Stimulated activated CD4-positive, alpha-beta T cell treated with anti-CD3 and anti-CD28 coated beads, Interleukin-12 subunit alpha, Interleukin-12 subunit beta, amount 100 ng/mL, for 48 hours (primary cell): ENCODE measurements at places on chromosomes 12 and 14.

DNA sequence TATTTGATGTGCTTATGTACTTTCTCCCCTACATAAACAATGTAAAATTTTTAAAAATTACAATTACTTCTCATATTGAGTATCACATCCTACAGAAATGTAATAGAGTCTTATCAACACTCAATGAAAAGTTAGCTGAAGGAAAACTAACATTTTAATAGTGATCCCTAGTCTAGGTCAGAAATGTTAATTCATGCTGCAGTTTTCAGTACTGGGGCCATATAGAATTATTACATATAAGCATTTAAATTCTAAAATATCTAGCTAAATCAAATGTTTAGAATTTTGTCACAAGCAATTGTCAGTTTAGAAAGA lies 37.8 kb downstream of the SLC6A15 start:
- no peak for DNase-seq

DNA sequence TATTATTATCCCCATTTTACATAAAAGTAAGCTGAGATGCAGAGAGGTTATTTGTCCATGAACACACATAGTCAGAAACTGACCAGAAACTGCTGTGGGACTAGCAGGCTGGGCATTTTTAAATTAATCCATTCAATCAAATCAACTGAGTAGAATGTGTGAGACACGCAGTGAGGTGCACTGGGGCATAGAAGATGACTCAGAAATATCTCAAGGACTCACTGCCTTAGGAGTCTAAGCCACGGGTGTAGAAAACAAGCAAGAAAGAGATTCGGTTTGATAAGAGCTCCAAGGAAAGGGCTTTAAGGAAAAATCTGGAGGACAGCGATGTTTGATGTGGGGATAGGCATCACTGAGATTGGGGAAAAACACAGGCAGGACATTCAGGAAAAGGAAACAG lies 127.8 kb downstream of the ANO2 start:
- DNase-seq = no peak

- DNase-seq = no peak
Measured at GRCh38 chr12:16560273-16560672, 45.7 kb downstream of the LMO3 start.

- no peak for DNase-seq
Measured at GRCh38 chr14:73142216-73142615, 5.9 kb downstream of the PSEN1 start.

GRCh38 chr12:22656376-22656775 lies 31.4 kb downstream of the ETNK1 start:
- no peak for DNase-seq

DNA sequence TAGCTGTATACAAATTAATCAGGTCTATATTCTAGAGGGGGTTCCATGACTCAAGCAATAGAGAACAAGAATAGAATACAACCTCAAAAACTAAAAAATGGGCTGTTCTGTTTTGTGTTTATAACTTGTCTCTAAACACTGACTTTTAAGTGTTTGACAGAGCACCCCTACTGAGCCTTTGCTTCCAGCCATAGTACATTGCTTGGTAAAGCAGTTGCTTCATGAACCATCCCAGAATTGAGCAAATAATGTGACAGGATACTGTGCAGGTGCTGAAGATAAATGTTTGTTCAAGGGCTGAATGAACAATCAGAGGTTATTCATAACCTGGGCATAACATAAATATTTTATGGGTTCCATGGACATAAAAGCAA lies 11.5 kb downstream of the SPTSSA start:
- DNase-seq = no peak

- DNase-seq = no peak
Measured at GRCh38 chr14:73674986-73675385, 30.2 kb downstream of the DNAL1 start.

- no peak for DNase-seq
Measured at GRCh38 chr12:2959505-2960389, 550 bp downstream of the TEAD4 start.

GRCh38 chr12:65620046-65620445 lies 204.2 kb upstream of the HMGA2 start:
- no peak for DNase-seq

DNA sequence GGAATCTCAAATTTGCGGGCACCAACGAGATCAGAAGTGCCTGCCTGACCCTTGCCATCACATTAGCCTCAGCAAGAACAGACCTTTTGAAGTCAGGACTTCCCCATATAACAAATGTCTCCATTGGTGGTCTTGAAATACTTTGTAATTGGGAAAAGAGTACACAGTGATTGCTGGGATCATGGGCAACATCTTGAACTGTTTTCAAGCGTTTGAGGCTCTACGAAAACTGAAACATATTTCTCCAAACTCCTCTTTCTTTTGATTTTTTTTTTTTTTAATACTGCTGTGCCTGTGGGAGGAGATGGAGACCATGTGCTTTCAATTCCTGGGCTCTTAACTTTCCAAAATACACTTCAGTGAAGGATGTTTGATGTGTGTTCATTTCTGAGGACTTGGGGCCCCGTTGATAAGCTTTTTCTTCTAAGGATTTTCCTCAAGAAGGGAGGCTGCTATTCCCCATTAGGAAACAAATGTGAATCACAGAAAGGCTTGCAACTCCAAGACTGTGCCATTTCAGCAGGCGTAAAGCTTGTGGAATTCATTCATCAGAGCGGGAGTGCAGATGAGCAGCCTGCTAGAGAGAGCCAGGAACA lies 94.5 kb downstream of the TMEM132C start:
- no peak for DNase-seq

DNA sequence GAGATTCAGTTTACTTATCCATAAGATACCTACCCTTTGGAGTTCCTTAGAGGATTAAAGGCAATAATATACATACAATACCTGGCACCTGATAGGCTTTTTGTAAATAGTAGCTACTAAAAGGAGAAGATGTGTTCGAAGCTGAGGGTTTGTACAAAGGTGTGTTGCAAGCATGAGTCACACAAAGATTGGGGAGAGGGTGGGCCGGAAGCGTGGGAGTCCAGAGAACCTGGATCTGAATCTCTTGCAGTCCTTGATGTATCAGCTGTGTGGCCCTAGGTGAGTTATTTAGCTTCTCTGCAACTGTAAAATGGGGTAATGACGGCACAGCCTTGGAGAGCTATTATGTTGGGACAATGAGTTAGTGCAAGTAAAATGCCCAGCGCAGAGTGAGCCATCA lies 61.6 kb upstream of the PSMC1 start:
- no peak for DNase-seq

DNA sequence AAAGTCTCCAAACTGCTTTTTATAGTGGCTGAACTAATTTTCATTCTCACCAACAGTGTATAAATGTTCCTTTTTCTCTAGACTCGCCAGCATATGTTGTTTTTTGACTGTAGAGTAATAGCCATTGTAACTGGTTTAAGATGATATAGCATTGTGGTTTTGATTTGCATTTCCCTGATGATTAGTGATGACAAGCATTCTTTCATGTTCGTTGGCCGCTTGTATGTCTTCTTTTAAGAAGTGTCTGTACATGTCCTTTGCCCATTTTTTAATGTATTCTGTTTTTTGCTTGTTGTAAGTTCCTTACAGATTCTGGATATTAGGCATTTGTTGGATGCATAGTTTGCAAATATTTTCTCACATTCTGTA lies 404.9 kb downstream of the FLRT2 start:
- no peak for DNase-seq

- peak; percentile 33 for DNase-seq
Measured at GRCh38 chr14:24274101-24274543, 2.7 kb upstream of the RABGGTA start.

GRCh38 chr14:90109858-90110257 lies 48.1 kb downstream of the KCNK13 start:
- DNase-seq = no peak

GRCh38 chr14:35205737-35206136 lies 83.4 kb downstream of the PRORP start:
- DNase-seq = no peak

GRCh38 chr14:58488550-58488949 lies 61.0 kb downstream of the KIAA0586 start:
- no peak for DNase-seq

- peak; percentile 23 for DNase-seq
Measured at GRCh38 chr14:96797582-96798349, 584 bp downstream of the VRK1 start.

GRCh38 chr12:3622822-3623690 lies 129.9 kb downstream of the CRACR2A start:
- no peak for DNase-seq

DNA sequence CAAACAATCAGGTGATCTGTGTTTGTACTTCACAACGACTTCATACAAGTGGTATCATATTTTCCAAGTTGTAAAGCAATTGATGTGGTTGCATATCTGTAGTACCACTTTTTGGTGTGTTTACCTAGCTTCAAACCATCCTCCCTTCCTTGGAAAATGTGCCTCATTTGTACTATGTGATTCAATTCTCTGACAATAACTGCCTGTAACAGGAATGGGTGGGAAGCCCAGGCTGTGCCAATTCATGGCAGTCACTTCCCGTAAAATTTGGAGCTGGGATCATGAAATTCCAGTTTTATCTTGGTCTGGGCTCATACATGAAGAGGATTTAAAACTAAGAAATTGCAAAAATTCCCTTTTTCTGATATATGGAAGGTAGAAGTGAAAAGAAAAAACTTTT lies 250.1 kb downstream of the DIO2 start:
- no peak for DNase-seq

- DNase-seq = no peak
Measured at GRCh38 chr14:77220246-77221017, 38.8 kb downstream of the TMEM63C start.

- no peak for DNase-seq
Measured at GRCh38 chr14:75459099-75459741, 31.4 kb downstream of the JDP2 start.

- DNase-seq = no peak
Measured at GRCh38 chr14:83883732-83884131, 1646.2 kb upstream of the FLRT2 start.

GRCh38 chr12:120115692-120116440 lies 687 bp downstream of the RAB35 start:
- peak; percentile 33 for DNase-seq

DNA sequence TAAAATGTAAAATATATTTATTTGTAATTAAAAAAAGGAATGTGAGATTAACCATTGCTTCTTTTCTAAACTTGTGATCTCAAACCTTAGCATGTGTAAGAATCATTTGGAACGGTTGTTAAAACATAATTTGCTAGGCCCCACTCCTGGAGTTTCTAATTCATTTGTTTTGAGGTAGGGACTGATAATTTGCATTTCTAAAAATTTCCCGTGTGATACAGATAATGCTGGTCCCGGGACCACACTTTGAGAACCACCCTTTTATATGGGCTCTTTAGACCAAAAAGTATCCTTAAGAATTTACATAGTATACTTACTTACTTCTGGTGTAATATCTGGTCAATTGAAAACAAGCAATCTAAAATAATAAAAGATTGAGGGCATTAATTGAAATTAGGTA lies 10.9 kb upstream of the SYT10 start:
- DNase-seq = no peak

GRCh38 chr12:27936196-27936595 lies 36.3 kb downstream of the PTHLH start:
- DNase-seq = no peak

DNA sequence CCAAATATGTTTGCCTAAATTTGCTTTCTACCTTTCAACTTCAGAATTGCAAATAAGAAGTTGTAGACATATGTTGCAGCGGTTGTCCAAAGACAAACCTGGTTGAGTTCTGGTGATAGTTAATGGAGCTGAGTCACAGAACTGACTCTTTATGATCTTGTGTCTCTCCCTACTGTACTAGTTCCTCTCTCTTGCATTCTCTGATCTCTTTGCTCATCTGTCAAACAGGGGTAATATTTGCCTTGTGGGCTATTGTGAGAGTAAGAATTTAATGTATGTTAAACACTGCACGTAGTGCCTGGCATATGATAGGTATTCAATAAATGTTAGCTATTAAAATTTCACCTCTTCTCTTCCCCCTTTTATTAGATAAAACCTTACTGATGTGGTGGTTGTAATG lies 283.5 kb upstream of the RGS6 start:
- DNase-seq = no peak

DNA sequence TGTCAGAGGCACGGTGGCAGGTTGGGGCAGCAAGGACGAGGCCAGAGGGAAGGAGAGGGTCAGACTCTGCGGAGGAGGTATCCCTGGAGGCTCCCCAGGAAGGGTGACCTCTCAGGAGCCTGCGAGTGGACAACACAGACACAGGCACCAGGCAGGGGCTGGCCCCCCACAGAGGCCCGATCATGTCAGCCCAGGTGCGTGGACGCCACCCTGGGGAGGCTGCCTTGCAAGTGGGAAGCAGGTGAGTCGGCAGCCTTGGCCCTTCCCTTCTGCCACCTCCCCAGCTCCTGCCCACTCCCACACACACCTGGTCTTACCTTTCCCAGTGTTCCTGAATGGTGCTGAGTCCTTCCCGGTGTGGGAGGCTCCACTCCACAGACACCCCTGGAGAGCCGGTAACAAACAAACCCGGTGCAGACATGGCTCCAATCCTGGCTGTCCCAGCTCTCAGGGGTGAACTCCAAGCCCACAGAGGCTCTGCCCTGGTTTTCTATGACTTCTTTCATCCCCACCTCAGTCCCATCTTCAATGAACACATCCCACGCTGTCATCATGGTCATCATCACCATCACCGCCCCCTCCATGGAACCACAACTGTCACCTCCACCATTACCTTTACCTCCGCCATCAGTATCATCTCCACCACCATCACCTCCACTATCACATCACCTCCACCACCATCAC lies 5.2 kb downstream of the ZBTB42 start:
- DNase-seq = no peak

- DNase-seq = no peak
Measured at GRCh38 chr12:19404242-19404880, 34.9 kb upstream of the AEBP2 start.

DNA sequence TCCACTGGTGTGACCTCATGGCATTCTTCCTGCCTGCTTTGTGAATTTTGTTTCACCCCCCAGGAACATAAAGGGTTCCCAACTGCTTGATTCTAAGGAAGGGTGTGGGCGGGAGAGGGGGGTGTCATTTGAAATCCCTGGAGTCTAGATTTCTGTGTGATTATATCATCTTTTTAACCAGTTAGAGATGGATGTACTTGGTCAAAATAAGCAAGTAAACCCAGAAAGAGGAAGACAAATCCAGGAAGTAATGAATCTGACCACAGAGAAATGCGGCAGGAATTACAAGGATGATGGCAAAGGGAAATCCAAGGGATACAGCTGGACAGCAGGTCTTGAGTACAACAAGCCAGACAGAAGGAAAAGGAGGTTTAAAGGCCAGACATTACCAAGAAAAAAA lies 38.9 kb downstream of the DMAC2L start:
- DNase-seq = no peak

DNA sequence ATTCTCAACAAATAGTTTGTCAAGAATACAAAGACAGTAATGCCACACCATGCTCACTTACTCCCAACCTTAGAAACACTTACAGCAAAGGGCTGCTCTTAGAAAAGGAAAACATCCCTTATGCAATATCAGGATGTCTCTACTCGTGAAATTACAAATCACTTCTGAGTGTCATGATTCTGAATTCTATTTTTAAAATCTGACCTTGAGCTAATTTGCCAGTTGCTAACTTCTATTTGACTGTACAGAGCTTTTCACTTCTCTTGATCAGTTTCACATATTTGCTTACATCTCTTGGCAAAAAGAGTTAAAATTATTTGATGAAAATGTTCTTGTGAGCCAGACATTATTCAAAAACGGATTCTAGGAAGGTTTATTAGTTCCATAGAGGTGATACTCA lies 136.7 kb upstream of the SLC35F4 start:
- no peak for DNase-seq

- no peak for DNase-seq
Measured at GRCh38 chr12:64633011-64633939, 23.0 kb downstream of the RASSF3 start.
